ENCODE measurements at places on chromosomes 1 and 21.

DNA sequence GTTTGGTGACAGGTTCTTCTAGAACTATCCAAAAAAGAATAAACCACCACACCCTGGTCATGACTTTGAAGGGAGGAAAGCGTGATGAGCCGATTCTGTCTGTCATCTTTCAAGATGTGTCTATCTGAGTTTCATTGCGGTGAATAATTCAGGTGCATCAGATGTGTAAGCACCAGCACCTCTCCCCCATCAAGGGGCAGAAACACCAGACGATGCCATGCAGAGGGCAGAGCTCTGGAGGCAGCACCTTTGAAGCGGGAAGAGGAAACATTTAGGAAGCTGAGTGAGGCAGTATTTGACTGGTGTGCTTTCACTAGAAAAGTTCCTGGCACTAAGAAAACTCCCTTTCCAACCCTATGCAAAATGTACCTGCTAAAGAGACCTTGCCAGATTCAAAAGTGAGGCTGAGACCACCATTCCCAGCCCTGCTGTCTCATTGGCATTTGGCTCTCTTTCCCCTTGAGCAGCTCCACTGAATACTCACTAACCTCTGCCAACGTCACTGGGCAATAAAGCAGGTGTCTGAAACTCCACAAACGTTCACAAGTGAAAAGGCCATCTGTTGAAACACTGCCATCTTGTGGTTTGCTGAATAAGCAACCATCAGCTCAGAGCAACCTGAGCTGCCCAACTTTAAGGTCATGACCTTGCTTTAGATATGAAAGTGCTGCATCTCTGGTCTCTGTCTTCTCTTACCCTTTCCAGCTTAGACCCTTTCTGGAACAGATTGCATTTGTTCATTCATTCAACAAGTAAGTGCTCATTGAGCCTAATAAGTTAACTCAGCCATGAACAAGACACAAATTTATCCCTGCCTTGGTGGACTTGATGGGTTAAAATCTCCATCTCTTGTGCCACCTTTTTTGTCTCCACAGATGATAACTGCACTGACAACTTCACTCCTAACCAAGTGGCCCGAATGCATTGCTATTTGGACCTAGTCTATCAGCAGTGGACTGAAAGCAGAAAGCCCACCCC, 228.6 kb downstream of the PAPPA2 start:
- peak; percentile 42 for DNase-seq

- DNase-seq, result no peak
These were observed 216.8 kb downstream of the CTH start for GRCh38 chr1:70627910-70628309.

- DNase-seq, result peak; percentile 55
These were observed 1.2 kb upstream of the H6PD start for GRCh38 chr1:9233241-9233941.

DNA sequence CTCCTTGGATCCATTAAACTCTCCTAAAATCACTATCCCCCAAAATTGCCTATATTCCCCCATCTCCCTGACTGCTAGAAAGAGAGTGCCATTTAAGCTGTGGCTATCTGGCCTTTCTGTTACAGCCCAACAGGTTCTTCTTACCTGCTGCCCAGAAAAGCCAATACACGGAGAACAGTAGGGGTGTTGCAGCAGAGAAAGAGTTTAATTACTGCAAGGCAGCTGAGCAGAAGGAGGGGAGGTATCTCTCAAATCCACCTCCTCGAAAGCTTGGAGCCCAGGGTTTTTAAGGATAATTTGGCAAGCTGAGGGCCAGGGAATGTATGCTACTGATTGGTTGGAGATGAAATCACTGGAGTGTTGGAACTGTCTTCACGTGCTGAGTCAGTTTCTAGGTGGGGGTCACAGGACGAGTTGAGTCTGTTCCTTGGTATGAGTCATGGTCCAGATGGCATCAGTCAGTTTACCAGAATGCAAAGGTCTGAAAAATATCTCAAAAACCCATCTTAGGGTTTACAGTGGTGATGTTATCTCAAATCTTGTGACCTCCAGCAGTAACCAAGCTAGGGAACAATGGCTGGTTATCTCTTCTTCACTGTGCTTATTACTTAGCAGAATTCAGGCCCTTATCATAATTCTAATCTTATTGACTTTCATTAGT, 89.8 kb downstream of the SMYD3 start:
- DNase-seq, result no peak

GRCh38 chr21:38468989-38469388, 29.3 kb downstream of the ERG start:
- no peak for DNase-seq

DNA sequence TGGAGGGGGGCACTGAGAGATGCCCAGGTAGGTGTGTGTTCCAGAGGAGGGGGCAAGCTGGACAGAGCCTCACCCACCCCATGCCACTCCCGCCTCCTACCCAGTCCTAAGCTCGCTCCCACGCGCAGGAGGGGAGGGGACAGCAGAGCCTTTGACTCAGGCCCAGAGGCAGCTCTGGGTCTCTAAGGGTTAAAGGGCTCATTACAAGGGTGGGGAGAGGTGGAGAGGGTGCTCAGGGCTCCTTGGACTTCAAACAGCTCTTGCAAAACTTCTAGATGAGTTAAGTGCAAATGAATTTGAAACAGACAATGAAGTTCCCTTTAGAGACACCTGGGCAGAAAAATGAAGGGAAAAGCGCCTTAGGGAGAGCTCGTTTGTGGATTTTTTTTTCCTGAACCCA, 104.2 kb upstream of the CASZ1 start:
- no peak for DNase-seq

GRCh38 chr21:35014302-35015041, 34.6 kb downstream of the RUNX1 start:
- no peak for DNase-seq

GRCh38 chr1:37477198-37477931, 3.0 kb downstream of the ZC3H12A start:
- peak; percentile 33 for DNase-seq

- DNase-seq, result no peak
These were observed 293.8 kb upstream of the PBX1 start for GRCh38 chr1:164265232-164265631.

Data from right hindlimb (tissue), 1 donor.